ENCODE measurements at places on chromosomes 3 and 15.

- DNase-seq: no peak
Observed at GRCh38 chr15:38065721-38066345, 131.4 kb downstream of the TMCO5A start.

GRCh38 chr3:65627062-65627461 is 411.7 kb downstream of the MAGI1 start:
- DNase-seq: no peak

DNA sequence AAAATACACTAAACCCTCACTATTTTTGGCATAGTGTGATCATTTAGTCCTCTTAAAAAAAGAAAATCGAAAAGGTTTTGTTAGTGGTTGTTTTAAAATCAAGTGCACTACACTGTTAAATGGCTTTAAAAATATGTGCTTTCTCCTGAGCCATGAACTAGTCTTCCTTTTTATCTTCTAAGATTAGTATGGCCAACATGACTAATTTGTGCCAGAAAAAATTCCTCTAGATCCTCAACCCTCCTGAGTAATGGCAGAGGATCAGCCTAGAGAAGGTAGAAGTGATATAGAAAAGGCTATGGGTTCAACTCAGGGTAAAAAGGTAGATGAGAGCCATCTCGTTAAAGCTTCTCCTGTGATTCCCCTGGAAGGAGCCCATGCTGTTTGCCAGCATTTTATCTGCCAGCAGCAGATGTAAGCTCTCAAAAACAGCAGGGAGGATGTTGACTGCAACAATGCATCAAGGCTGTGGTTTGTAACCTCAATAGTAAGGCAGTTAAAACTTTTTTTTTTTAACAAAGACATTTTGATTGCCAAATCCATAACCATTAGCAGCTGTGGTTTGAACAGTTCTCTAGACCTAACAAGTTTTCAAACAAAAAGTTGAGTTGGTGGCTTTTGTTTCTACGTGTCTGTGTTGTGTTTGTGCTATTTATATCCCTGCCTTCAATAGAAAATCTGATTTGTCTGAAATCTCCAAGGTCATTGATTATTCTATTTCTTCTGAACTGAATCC is 30.2 kb upstream of the ZNF609 start:
- DNase-seq: peak; percentile 9

DNA sequence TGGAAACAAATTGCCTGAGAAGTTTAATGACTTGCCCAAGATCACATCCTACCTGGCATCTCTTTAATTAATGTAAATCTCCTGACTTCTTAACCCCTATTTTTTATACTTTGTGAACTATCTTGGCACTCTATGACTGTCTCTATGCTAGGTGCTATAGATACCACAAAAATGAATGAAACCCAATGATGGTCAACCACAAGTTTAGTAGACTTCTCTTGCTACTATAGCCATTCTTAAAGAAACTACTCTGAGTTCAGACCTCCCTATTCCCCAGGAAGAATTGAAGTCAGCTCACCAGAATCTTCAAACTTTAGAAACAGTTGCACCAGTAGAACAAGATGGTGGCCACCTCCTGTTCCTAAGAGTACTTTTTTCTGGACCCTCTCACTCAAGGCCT is 191.1 kb downstream of the RSL24D1 start:
- DNase-seq: no peak

GRCh38 chr15:71648095-71648494 is 162.3 kb upstream of the NR2E3 start:
- DNase-seq: no peak

GRCh38 chr3:152927131-152927530 is 92.2 kb downstream of the P2RY1 start:
- DNase-seq: no peak
